ENCODE measurements at places on chromosomes 7 and 10.

DNA sequence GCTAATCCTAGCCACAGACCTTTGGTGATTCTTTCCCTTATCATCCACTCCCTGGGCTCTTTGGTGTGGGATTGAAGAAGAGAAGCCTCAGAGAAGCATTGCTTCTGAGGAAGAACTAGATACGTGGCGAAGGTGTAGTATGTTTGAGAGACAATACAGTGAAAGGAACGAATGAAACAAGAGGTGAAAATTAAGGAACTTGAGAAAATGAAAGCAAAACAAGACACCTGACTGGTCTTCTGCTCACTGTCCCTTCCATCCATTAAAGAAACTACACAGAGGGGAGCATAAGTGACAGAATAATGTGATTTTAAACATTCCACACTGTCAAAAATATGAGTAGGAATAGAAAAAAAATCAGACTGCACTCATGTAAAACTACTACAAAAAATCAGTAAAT lies 219.6 kb upstream of the NPSR1 start:
- DNase-seq = no peak

DNA sequence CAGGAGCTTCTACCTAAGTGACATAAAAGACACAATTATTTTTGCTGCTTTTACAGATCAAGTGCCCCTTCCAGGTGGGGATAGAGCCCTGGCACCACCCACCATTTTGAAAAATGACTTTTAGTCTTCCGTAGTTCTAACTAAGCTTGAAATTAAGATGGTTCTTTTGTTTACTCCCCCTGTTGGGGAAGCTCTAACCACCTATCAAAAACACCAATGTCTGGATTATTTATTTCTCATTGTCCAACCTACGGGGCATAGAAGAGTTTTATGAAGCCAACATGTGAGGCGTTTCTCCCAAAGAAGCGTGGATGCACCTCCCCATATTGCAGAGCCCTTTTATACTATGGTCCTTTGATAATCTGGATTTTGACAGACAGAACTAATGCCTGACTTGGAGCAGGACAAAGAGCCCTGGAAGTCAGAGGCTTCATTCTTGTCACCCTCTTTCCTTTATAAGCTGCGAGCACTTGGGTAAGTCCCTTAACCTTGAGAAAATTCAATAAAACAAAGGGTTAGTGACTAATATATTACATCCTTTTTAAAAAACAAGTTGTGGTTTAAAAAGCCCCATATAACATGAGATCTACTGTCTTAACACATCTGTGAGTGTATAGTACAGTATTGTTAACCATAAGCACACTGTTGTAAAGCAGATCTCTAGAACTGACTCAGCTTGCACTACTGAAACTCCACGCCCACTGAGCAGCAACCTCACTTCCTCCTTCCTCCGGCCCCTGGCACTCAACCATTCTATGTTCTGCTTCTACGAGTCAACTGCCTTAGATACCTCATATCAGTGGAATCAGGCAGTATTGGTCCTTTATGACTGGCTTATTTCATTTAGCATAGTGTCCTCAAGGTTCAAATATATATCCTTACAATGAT lies 67.5 kb downstream of the ATXN7L1 start:
- peak; percentile 39 for DNase-seq

DNA sequence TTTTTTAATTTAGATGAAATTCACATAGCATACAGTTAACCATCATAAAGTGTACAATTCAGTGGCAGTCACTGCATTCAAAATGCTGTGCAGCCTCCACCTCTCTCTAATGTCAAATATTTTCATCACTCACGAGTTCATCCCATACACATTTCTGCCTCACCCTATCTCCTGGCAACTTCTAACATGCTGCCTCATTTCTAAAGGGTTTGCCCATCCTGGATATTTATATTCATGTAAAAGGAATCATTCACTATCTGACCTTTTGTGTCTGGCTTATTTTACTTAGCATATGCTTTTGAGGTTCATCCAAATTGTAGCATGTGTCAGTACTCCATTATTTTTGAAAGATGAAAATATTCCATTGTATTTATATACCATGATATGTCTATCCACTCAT lies 286.9 kb upstream of the VSTM2A start:
- DNase-seq = no peak

GRCh38 chr7:92967238-92967637 lies 130.9 kb upstream of the CDK6 start:
- no peak for DNase-seq

- DNase-seq = no peak
These were observed 33.6 kb downstream of the WIPF3 start for GRCh38 chr7:29839921-29840320.

- DNase-seq = no peak
These were observed 317.2 kb downstream of the BBS9 start for GRCh38 chr7:33446551-33446950.

DNA sequence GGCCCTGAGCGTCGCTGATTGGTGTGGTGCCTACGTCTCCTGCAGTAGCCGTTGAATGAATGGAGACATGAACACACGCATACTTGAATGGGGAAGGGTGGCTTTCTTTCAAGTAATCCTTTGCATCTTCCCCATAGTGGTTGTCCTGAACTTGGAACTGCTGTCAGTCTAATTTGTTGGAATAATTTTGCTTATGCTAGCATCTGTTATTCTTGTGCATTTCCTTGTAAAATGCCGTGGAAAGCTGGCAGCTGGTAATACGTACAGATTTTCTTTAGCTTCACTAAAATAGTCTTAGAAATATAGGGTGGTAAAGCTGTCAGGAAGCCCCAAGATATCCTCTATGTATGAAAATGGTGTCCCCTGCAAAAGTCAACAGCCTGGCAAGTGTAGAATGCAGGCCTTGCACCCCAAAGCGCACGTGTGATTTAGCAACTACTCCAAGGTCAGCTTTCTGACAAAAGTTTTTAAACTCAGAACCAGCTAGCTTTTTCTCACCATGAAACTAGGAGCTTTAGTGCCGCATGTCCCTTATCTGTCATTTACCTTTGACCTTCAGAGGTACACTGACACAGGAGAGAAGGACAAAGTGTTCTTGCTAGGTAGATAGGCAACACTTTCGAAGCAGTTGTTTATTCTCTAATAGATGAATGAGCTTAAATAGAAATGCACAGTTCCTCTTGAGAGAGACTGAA lies 70.8 kb downstream of the RBM33 start:
- DNase-seq = no peak

GRCh38 chr7:45104844-45105587 lies 6.5 kb downstream of the TBRG4 start:
- no peak for DNase-seq

- DNase-seq = no peak
These were observed 24.3 kb downstream of the SUN3 start for GRCh38 chr7:48004638-48005037.

DNA sequence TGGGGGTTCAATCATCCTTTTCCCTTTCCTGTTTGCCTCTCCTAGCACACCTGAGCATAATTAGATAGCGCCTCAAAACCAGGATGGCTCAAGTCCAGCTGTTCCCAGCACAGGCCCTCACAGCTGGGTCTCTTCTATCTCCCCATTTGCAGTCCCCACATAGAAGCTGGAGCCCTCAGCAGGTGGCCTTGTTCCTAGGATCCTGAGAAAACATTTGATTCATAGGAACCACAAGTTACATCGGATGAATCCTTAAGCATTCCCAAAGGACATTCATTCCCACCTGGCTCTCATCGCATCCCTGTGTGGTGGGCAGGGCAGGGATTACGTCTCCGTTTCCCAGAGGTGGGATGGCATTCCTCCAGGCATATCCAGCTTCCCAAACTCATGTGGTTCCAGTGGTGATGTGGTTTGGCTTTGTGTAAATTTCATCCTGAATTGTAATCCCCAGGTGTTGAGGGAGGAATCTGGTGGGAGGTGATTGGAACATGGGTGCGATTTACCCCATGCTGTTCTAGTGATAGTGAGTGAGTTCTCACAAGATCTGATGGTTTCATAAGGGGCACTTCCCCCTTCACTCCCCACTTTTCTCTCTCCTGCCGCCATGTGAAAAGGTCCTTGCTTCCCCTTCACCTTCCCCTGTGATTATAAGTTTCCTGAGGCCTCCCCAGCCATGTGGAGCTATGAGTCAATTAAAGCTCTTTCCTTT lies 49.8 kb upstream of the LEP start:
- DNase-seq = no peak

GRCh38 chr7:154517768-154518167 lies 465.6 kb downstream of the DPP6 start:
- no peak for DNase-seq

- no peak for DNase-seq
These were observed 979.1 kb upstream of the POT1 start for GRCh38 chr7:125908711-125909110.

GRCh38 chr10:33832124-33832787 lies 497.8 kb upstream of the NRP1 start:
- DNase-seq = no peak

- no peak for DNase-seq
These were observed 14.5 kb downstream of the PYROXD2 start for GRCh38 chr10:98400482-98400881.

DNA sequence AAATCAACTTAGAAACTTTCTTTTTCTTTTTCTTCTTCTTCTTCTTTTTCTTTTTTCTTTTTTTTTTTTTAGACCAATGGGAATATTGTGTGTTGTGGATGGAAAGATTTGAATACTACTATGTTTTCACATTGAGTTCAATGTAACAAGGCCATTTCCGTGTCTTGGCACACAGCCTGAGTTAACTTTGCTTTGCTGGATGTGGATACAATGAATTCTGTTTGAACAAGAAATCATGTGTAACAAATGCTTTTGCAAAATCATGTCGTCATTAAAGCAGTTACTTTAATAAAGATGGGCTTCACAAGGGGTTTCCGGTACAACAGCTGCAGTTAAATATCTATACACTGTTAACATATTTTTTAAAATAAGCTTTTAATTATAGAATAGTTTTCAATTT lies 13.5 kb upstream of the ENTPD1 start:
- no peak for DNase-seq

- DNase-seq = no peak
These were observed 107.0 kb downstream of the PLXNA4 start for GRCh38 chr7:132469264-132469663.

DNA sequence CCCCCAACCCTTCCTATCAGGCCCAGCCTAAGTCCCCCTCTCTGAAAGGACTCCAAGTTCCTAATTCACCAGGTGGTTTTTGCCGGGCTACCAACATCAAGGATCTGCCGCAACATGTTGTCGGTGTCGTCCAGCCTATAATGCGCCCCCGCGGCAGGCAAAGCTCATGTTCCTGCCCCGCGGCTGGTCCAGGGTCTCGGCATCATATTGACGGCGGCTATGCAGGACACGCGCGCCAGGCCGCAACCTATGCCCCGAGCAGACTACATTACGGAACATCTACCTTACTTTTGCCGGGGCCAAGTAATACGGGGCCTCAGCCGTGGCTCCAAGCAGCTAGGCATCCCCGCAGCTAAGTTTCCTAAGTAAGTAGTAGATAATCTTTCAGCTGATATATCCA lies 24.6 kb upstream of the FAM221A start:
- DNase-seq = no peak

GRCh38 chr10:132965411-132966057 lies 23.2 kb upstream of the CFAP46 start:
- DNase-seq = no peak

- no peak for DNase-seq
These were observed 239.9 kb downstream of the CSTF2T start for GRCh38 chr10:51459476-51459875.

DNA sequence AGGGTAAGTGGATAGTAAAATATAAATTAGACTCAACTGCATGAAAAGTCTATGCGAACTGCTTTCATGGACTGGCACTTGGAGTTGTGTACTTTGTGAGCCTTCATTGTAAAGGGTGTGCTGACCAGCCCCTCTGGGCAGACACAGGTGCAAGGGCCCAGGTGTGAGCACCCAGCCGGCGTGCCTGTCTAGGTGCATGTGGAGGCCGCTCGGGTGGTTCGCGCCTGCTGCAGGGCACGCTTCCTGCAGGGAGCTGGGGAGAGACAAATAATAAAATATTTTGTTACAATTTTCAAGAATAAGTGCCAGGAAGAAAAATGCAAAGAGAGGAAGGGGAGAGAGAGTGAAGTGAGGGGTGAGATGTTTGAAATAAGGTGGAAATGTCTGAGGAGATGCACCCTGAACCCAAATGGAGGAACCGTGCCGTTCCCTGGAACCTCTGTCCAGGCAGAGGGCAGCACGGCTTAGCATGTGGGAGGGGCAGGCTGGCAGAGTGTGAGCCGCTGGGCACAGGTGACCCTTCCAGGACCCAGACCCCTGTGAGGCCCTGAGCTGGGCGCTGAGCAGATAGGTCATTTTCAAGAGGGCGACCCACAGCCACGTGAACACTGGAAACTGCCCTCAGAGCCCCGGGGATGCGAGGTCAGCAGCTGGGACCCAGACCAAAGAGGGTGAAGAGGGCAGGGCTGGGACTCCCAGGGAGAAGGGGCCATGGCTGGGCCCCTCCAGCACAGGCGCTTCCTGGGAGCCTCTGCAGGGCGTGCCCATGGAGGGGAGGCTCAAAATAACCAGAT lies 28.7 kb downstream of the RNF32 start:
- no peak for DNase-seq

- no peak for DNase-seq
These were observed 997.2 kb upstream of the GHITM start for GRCh38 chr10:83142074-83142563.

- no peak for DNase-seq
These were observed 56.0 kb upstream of the CHST15 start for GRCh38 chr10:124149189-124150042.

DNA sequence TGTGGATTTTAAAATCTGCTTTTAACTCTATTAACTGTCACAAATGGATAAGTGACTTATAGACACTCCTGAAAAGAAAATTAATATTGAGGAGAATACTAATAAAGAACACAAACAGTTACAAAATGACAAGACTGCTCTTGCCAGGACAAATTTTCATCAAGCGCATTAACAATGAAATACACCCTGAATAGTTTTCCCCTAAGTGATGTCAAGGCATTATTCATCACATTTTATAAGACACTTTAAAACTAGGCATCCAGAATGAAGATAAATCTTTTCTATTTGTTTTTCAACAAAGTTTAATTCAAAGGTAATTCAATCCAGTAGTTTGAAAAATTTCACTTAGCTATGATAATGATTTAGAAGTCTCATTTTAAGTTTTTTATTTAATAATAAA lies 110.5 kb upstream of the SEC61G start:
- no peak for DNase-seq

DNA sequence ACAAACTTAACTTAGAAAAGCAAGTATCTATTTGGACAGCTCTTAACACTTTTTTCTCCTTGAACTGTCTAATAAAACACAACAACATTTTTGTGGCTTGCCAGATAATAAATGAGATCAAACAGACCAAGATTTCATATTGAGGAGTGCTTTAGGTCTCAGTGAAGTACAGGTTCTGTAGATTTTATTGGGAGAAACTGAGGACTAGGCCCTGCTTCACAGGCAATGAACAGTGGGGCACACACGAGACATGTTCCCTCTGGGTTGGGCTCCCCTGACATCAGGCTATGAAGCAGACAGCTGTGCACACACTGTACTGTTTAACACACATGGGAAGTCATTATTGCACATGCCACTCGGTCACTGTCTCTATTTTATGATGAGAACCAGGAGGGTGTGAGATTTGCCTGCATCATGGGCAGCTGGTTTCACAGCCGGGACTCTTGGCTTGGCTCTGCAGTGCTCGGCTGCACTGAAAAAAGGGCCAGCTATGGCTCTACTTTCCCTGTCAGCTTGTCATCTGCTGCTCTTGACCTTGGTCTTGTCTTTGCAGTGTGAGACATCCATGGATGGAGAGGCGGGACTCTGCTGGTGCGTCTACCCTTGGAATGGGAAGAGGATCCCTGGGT lies 4.2 kb downstream of the IGFBP1 start:
- DNase-seq = no peak
